ENCODE measurements at places on chromosomes 6 and 20.

DNA sequence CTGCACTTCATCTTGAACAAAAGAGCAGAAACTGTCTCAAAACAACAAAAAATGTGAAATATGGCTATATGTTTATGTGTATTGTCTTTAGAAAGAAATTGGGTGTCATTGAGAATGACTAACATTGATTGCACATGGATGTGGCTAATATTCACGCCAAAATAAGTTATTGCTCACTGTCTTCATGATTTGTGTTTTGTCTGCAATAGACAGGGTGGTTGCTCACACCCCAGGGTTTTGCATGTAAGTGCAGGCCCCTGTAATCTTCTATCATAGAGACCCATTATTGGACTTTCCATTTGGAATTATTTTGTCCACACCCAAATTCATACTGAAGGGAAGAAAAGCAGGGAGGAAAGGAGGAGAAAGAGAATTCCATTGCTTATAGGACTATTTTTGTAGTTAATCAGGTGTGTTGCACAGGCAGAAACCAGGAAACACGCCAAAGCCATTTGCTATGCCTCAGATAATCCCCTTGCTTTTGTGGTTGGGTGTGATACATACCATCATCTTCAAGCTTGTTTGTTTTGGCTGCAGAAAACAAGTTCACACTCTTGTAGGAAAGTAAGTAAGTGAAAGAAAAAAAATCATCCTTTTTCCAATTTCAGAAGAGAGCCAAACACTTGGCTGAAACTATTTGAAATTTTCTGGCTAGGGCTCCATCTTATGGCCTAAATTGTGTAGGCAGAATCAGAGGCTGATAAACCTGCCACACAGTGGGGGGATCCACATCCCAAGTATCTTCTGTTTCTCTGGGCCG is 214.1 kb downstream of the COL12A1 start:
- no peak for DNase-seq

DNA sequence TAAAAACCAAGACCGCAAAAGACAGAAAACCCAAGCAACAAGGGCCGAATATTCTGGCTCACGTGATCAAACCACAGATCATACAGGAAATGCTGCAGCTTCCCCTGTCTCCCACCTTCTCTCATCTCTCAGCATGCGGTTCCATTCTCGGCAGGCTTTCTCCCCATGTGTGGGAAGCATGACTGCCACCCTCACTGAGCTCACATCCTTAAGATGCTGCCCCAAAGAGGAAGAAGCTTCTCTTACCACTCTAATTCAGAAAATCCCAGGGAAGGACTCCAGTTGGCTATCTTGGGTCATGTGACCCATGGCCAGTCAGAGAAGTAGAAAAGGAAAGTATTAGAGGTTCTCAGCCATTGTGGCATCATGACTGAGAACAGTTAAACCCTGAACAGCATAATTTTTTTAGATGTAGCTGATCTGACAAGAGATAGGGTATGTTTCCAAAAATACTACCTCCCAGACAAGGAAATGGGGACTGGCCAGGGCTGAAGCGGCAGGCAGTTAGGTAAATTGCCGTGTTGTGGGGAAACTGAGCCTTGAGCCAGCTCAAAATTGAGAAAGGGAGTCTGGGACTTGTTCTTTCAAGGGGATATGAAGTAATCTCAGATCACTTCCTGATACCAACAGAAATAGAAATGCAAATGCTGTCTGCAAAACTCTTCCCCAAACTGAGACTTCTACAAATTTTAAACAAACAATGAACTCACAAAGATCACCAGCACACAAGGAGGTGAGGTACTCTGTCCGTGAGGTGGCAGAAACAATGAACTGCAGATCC is 37.1 kb upstream of the GRM4 start:
- peak; percentile 64 for DNase-seq

DNA sequence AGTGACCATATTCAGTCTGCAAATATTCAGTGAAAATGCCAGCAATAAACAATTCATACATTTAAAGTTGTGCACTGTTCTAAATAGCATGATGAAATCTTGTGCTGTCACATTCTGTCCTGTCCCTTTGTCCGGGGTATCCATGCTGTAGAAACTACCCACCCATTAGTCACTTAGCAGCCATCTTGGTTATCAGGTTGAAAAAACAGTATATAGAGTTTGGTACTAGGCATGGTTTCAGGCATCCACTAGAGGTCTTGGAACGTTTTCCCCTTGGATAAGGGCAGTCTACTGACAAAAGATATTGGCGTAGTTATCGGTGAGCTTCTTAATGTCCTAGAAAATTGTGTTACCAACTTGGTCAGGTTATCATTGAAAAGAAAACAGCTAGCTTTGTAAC is 12.3 kb upstream of the MAP3K7 start:
- no peak for DNase-seq

DNA sequence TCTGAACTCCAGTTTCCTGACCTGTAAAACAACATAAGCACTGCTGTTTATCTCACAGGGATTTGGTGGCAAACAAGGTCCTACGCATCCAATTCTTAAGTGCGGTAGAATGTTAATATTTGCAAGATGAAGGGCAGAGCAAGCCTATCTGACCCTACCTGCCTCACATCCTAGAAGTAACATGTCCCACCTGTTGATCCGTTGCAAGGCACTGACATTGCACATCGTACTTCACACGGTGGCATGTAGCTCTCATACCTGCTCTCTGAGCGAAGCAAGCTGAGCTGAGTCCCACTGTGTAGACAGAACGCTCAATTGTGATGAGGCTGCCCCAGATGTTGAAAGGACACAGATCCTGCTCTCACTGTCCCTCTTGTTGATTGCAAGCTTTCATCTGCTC is 154.7 kb upstream of the PDE10A start:
- no peak for DNase-seq

- DNase-seq, result no peak
Observed at GRCh38 chr6:37565267-37566110, 65.8 kb upstream of the CCDC167 start.

DNA sequence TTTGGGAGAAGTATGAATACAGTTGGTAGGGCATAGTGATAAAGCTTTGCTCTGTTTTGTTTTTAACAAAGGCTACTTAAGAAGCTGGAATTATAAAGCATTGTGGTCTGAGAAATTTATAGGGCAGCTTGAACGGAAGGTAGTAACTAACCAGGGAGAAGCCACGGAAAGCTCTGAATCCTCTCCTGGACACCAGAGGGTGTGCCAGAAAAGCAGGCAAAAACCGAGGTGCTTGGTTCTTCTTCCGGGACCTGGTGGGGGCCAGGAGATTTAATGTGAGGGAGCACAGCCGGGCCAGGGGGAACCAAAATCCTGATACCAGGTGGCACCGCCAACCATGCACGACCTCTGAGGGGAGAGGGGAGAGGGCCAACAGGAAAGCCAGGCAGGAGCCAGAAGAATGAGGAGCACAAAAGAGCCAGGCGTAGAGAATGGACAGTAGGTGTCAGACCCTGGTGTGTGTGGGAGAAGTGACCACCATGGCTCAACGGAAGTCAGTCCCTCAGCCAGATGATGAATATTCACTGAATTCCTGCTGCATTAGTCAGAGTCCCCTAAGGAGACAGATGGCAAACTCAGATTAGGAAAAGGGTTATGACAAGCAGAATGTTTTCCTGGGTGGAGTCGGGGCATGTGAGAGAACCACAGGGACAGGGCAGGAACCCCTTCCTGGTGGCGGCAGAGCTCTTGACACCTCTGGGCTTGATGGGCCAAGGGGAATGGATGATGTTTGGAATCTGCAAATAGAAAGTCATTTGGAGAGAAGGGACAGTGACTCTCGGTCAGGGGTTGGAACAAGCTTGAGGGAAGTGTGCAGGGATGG is 262.3 kb downstream of the ZNF217 start:
- no peak for DNase-seq

DNA sequence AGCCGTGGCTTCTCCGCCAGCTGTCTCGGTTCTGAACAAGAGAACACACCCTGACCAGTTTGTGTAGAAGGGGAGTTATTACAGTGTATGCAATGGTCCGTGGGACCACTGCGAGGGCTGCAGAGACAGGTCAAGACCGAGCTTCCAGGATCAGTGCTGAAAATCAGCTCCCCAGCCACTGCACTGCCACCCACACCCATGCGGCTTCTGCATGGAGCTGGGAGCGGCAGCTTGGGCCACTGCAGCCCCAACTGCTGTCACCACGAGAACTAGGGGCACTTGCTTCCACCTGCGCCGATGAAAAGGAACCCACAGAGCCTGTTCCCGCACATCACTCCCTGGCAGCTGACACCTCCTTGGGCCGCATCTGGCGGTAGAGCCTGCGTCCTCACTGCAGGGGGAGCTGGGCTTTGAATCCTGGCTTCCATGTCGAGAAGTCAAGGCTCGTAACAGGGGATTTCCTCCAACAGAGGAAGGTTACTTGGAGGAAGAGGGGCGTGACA is 56.2 kb downstream of the TMEM242 start:
- no peak for DNase-seq

DNA sequence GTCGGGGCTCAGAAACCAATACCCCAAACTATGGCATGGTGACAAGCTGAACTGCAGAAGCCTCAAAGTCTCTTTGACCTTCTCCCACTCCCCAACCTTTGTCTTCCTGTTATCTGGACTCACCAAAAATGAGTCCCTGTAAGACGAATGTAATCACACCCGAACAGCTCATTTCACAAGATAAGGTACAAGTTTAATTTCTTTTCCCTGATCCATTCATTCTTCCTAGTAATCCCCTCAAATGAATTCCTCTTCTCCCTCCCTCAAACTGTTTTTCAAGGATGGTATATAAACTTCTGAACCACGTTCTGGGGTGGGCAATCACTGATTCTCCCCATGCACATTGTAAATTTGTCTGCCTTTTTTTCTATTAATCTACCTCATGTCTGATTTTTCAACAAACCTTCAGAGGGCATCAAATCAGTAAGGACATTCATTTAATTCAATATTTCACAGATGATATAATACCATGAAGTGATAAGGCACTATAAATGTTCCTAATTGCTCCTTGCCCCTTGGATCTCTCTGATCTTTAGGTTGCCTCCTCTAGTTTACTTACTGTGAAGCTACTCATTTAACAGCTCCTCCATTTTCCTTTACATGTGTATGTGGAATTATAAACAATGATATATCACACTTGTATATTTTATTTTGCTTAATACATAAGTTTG is 77.2 kb downstream of the OR2B2 start:
- DNase-seq, result no peak

DNA sequence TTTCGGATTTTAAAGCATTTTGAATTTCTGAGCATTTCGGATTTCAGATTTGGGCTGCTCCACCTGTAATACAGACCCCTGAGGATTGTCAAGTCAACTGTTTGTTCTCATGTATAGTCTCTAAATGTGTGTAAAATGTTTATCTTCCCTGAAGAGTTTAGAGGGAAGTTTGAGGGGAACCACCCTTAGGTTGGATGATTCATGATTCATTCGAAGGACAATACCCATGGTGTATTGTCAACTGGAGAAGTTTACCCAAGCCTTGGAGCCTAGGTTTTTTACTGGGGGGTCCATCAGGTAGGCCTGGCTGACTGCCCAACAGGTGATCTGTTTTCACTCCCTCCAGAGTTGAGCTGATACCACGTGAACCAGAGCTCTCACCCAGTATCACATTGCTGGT is 18.9 kb downstream of the GSTA4 start:
- DNase-seq, result no peak

DNA sequence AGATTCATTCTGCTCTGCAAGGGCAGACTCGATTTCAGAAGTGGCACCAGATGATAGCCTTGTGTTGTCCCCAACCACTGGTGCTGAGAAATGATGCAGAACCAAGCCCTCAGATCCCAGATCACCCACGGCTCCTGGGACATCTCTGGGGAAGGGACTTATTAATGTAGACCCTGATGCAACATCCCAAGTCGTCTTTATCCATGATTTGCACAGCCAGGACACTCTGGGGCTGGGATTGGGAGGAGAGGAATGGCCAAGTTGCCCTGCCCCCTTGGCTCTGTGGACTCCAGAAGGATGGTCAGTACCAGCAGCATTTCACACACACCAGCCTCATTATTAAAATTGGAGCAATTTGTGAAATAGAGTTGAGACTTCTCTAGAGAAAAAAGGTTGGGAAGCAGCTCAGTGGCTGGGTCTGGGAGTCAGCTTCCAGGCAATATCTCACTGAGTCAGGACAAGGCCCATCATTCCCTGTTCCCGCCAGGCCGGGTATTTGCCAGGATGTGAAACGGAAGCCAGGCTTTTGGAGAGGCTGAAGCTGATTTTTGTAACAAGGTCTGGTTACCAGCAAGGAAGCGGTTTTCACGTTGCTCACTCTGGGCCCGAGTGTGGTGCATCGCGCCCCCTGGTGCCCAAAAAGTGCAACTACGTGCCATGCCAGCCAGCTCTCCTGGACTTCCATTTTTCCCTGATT is 67.4 kb downstream of the ZBTB2 start:
- peak; percentile 78 for DNase-seq

GRCh38 chr20:2088891-2089290 is 12.7 kb upstream of the STK35 start:
- no peak for DNase-seq

GRCh38 chr6:39282774-39283173 is 31.4 kb downstream of the KCNK17 start:
- no peak for DNase-seq

- no peak for DNase-seq
Observed at GRCh38 chr20:35318502-35319157, 26.4 kb upstream of the FAM83C start.

- no peak for DNase-seq
Observed at GRCh38 chr6:11469684-11470083, 67.9 kb upstream of the TMEM170B start.

DNA sequence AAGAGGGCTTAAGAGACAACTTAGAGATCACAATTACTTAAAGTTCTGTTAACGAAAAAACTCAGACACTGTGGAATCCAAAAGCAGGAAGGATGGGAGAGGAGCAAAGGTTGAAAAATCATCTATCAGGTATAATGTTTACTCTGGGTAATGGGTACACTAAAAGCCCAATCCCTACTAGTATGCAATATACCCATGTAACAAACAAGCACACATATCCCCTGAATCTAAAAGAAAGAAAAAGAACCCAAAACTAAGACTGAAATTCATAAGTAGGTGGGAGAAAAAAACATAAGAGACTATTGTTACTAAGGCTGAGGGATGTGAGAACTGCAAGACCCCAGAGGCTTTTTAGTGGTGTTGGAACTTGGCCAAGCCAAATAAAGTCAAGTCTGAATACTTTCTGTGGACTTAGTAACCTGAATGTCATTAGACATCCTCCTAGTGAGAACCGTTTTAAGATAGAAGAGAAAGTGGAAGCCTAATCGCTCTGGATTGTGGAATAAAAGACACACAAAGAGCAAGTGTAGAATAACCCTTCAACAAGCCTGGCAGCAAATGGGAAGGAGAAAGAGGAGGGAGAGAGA is 189.4 kb upstream of the RNF217 start:
- DNase-seq, result no peak

- no peak for DNase-seq
Observed at GRCh38 chr20:48794816-48795457, 32.9 kb downstream of the PREX1 start.

DNA sequence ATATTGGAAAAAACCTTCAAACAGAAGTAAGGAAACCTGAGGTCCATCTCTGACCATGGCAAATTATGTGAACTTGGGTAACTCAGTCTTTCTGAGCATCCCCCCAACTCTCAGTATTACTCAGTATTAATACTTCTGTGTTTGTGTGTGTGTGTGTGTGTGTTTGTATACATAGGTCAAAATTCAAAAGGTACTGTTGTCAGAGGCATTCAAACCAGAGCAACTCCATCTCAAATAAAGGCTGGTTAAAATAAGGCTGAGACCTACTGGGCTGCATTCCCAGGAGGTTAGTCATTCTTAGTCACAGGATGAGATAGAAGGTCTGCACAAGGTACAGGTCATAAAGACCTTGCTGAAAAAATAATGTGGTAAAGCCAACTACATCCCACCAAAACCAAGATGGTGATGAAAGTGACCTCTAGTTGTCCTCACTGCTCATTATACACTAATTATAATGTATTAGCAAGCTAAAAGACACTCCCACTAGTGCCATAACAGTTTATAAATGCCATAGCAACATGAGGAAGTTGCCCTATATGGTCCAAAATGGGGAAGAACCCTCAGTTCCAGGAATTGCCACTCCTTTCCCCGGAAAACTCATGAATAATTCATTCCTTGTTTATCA is 33.3 kb upstream of the SLC22A16 start:
- DNase-seq, result no peak
